Tongue (tissue), 3 donors: ENCODE measurements at places on chromosomes 5 and 9. TPM values are rescaled to one million over a fixed set of nuclear protein-coding genes. Genes with fewer than 3 reads are reported as not detected.

ITGA2 gene
- total RNA-seq: 26.1 TPM

DNA sequence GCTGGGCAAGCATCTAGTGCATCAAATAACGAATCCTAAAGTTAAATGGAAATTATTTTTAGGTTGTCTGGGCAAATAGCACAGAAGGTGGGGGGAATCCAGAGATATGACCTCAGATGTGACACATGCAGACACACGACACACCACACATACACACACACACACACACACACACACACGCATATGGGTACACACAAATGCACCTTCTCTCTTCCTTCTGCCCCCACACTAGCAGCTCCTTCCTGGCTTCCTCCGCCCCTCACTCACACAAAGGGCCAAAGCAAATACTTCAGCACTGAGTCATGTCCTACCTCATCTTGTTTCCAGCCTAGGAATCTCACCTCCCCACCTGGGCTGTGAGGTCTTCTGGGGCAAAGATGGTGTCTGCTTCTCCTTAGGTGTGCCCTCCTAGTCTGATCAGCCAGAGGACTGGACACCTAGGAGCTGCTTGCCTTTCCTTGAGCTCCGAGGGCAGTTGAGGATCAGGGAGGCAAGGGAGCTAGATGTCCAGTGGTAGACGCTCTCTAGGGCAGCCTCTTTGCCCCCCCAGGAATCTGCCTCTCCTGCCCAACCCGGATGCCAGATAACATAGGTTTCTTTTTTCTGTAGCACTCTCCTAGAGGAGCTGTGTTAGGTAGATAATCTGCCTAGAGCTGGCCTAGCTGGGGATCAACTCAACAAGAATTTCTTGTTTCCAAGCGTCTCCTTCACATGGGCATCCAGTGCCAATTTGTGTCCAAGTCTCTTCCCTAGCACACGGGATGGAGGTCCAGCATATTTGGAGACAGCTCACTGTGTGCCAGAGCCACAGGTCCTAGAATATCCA lies 14.3 kb upstream of the JADE2 start:
- DNase-seq: no peak

TLX3 gene
- not detected for total RNA-seq

- no peak for DNase-seq
These were observed 21.1 kb downstream of the PDE8B start for GRCh38 chr5:77231471-77232138.

PAEP gene
- not detected for total RNA-seq

JMY gene
- total RNA-seq: 26.3 TPM
